ENCODE measurements at places on chromosomes 7 and 10.

- DNase-seq = peak; percentile 30
These were observed 107.0 kb upstream of the INSIG1 start for GRCh38 chr7:155190688-155191087.

- no peak for DNase-seq
These were observed 5.5 kb upstream of the ADCY1 start for GRCh38 chr7:45568536-45569289.

GRCh38 chr10:130936851-130937250 is 374.7 kb downstream of the TCERG1L start:
- no peak for DNase-seq

DNA sequence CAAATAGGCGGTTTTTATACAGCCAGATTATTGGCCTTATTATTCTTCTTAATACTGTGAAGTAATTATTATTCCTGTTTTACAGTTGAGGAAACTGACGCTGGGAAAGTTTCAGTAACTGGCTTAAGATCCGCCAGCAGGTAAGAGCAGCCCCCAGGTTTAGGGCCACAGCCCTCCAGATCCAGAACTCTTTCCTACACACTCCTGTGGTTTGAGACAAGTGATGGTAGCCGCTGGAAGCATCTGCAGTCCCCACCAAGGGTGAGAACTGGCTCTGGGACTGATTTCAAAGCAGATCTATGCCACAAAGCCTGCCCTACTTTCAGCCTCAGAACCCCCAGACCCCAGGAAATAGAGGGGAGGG is 3.0 kb upstream of the UNC5B start:
- no peak for DNase-seq

GRCh38 chr7:29035044-29035740 is 77.1 kb upstream of the TRIL start:
- DNase-seq = no peak

- no peak for DNase-seq
These were observed 54.0 kb downstream of the ALOX5 start for GRCh38 chr10:45427970-45428366.

DNA sequence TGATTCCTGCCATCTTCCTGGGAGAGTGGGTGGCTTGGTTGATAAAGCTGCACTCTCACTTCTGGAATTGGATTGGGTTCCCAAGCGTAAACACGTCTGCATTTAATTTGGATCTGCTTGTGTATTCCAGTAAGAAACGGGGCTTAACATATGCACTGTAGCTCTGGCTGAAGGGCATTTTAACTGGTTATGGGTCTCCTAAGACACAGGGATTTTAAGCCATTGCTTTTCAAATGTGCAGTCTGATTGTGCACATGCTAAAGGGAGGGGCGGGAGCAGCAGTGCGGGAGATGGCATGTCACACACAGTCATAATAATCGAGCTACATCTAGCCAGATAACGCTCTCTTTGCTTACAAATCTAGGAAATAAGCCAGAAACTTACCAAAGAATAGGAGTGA is 247.3 kb upstream of the LYZL1 start:
- no peak for DNase-seq

DNA sequence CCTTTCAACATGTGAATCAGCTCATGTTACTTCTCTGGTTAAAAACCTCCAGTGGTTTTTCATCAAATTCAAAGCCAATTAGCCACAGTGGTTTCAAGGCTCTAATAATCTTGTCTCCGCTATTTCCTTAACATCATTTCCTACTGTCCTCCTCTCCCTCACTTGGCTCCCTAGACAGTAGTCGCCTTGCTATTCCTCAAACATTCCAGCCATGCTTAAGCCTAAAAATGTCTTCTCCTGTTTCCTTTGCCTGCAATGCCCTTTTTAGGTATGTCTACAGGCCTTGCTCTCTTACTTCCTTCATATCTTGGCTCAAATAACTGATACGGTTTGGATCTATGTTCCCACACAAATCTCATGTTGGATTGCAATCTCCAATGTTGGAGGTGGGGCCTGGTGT is 779.4 kb upstream of the LRRN3 start:
- no peak for DNase-seq

GRCh38 chr7:30450240-30450982 is 28.2 kb downstream of the NOD1 start:
- DNase-seq = no peak

Data from Kasumi-1 (cell line).